ENCODE measurements at places on chromosomes 4 and X.

DNA sequence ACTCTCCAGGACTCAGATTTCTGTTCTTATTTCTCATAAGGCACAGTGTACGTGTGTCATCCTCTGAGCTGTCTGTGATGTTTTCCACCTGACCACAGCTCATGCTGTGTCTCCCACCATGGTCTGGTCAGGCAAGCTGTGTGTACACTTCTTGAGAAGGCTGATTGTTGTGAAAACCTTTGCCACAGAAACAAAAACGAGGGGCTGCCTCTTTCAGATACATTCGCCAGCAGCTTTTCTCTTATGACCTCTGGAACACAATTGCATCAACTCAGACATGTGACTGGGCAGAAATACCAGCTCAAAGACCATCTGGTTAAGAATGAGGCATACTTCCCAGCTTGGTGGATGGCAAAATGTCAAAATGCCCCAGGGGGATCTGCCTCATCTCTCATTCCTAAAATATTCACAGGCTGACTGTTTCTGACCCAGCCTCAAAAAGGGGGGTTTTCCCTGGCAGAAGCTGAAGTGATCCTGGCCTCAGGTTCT lies 46.1 kb downstream of the PGRMC2 start:
- DNase-seq, result no peak

DNA sequence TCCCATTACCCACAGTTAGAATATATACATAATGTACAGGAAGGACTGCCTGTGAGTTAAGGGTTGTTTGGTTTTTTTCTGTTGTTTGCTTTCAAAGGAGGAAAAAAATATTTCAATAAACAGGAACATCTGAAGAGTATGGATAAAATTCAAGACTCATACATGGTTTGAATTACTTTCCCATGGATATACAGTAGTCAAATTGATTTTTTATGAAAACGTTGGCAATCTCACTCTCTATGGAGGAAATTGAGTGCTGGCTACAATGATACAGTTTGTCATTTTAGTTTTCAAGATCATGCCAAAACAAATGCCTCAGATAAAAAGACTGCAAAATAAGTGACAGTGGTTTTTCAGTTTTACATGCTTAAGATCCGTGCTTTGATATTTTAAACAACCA lies 116.6 kb downstream of the SH3RF1 start:
- DNase-seq, result no peak

GRCh38 chr4:1208266-1208961 lies 36.0 kb upstream of the SPON2 start:
- DNase-seq, result no peak

DNA sequence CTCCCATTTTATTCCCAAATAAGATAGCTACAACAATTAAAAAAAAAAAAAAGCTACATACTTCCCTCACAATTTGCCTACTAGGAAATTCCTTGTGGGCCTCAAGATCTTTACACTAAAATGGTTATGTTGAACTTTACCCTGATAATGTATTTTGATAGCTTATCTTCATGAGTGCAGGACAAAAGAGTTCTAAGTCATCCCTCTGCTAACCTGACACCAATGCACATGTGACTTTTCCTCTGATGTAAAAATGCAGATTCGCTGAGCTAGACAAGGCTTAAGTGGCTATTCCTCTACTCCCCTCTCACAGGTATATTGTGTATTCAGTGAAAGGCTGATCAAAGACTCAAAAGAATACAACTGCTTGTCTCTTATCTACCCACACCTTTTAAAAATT lies 22.5 kb downstream of the ELF2 start:
- DNase-seq, result no peak

DNA sequence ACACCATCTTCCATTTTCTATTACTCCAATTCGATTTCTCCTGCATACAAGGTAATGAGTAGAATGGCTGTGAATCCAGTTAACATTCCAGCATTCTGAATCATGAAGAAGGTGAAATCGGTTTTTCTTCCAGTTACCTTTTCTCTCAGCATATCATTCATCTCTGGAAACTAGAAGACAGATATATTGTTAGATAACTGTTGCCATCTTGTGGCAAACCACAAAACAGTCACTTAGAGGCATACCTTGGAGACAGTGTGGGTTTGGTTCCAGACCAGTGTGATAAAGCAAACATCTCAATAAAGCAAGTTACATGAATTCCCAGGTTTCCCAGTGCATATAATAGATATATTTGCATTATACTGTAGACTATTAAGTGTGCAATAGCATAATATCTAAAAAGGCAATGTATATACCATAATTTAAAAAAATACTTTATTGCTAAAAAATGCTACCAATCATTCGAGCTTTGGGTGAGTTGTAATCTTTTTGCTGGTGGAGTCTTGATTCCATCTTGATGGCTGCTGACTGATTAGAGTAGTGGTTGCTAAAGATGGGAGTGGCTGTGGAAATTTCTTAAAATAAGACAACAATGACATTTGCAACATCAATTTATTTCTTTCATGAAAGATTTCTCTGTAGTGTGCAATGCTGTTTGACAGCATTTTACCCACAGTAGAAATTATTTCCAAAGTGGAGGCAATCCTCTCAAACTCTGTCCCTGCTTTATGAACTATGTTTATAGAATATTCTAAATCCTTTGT lies 82.1 kb downstream of the SLC39A8 start:
- DNase-seq, result peak; percentile 32

DNA sequence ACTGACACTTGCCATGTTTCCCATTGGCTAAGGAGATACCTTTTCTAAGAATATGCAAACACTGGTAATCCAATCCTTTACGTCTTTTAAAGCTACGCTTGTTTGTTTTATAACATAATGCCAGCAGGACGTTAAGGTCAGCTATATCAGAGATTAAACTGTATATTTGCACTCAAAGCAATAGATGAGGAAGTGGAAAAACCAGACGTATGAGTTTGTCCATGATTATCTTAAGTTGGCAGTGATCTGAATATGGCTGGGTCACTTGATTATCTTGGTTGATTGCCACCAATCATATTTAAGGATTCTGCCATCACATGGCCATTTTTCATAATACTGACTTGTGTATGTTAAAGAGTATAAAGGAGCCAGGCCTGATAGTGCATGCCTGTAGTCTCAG lies 19.4 kb downstream of the TMSB4X start:
- DNase-seq, result no peak

DNA sequence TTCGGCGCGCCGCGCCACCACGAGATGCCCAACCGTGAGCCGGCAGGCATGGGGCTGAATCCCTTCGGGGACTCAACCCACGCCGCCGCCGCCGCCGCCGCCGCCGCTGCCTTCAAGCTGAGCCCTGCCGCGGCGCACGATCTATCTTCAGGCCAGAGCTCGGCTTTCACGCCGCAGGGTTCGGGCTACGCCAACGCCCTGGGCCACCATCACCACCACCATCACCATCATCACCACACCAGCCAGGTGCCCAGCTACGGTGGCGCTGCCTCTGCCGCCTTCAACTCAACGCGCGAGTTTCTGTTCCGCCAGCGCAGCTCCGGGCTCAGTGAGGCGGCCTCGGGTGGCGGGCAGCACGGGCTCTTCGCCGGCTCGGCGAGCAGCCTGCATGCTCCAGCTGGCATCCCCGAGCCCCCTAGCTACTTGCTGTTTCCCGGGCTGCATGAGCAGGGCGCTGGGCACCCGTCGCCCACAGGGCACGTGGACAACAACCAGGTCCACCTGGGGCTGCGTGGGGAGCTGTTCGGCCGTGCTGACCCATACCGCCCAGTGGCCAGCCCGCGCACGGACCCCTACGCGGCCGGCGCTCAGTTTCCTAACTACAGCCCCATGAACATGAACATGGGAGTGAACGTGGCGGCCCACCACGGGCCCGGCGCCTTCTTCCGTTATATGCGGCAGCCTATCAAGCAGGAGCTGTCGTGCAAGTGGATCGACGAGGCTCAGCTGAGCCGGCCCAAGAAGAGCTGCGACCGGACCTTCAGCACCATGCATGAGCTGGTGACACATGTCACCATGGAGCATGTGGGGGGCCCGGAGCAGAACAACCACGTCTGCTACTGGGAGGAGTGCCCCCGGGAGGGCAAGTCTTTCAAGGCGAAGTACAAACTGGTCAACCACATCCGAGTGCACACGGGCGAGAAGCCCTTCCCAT lies 1.1 kb downstream of the ZIC3 start:
- no peak for DNase-seq

DNA sequence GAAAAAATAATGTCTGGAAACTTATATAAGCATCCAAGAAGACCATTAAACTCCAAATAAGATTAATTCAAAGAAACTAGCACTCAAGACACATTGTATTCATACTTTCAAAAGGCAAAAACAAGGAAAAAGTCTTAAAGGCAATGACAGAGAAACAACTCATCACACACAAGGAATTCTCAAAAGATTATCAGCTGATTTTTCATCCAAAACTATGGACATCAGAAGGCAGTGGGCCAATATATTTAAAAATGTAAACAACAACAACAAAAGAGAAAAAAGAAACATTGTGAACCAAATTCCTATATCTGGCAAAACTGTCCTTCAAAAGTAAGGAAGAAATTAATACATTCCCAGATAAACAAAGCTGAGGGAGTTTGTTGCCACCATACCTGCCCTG lies 711.4 kb upstream of the GALNTL6 start:
- DNase-seq, result no peak

GRCh38 chr4:67632492-67632891 lies 68.5 kb downstream of the UBA6 start:
- no peak for DNase-seq

DNA sequence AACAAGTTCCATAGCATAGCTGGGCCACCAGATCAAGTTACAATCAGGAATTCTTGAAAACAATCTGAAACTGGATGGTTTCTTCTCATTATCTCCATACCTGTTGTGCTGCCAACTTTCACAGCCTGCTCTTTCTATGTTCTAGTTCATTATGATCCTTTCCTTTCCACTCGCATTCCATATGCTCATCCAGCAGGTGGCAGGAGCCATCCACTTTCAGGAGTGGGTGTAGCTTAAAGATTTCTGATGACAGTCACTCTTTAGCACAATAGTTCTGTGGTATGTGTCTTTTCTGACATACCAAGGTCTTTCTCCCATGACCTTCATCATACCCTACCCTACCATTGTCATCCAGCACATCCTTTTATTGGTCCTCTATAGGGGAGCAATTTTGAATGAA lies 46.4 kb downstream of the PAGE2 start:
- DNase-seq, result no peak

GRCh38 chr4:36273276-36273675 lies 8.1 kb upstream of the DTHD1 start:
- DNase-seq, result no peak

GRCh38 chr4:167779864-167780263 lies 312.5 kb upstream of the ANXA10 start:
- DNase-seq, result no peak

- DNase-seq, result no peak
These were observed 1223.7 kb upstream of the AGA start for GRCh38 chr4:178665916-178666315.

DNA sequence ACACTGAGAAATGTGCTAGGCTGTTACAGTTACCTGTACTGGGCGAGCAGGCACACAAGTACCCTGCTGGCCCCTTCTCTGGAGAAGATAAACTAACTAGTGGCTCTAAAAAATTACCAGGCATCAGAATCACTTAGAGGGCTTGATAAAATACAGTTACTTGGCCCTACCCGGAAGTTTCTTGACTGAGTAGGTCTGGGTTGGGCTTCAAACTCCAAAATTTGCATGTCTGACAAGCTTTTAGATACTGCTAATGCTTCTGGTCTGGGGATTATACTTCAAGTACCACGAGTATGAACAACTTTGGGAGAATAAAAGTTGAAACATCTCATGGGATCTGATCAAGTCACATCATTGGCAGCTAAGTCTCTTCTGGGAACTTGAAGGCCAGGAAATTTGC lies 30.8 kb downstream of the CEP135 start:
- no peak for DNase-seq

DNA sequence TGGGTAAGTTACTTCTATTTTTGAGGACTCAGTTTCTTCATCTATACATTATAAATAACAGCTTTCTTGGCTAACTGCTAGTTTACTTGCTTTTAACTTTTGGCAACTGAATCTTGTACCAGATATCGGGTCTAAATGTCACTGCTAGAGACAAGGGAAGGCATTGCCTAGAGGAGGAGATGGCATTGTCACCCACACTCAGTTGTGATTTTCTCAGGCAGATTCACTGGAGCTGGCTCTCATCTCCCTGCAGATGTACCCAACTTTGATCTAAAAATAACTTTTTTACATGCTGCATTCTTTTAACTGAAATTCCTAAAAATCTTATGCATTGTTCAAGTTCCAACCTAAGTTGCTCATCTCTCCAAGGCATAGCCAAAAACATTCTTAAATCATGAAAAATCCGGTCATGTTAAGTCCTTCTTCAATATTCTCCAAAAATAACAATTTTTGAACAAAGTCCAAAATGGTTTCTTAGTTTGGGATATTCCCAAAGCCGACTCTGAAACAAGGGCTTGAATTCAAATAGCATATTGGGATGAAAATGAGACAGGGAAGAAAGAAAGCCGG lies 469.0 kb upstream of the BOD1L1 start:
- no peak for DNase-seq

DNA sequence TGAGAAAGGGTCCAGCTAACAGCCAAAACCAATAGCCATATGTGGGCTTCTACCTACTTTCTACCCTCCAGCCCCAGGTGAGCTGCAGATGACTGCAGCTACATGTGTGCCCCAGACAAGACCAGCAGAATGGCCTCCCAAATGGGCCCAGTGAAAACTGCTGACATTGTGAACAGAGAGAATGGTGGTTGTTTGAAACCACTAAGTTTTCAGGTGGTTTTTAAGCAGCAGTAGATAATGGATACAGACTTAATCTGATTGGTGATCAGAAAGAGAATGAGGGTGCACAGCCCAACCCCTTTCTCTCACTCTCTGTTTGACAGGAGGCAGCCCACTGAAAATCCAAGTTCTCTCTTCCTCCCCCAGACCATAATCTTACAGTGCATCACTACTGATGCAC lies 42.5 kb upstream of the BBS12 start:
- no peak for DNase-seq

DNA sequence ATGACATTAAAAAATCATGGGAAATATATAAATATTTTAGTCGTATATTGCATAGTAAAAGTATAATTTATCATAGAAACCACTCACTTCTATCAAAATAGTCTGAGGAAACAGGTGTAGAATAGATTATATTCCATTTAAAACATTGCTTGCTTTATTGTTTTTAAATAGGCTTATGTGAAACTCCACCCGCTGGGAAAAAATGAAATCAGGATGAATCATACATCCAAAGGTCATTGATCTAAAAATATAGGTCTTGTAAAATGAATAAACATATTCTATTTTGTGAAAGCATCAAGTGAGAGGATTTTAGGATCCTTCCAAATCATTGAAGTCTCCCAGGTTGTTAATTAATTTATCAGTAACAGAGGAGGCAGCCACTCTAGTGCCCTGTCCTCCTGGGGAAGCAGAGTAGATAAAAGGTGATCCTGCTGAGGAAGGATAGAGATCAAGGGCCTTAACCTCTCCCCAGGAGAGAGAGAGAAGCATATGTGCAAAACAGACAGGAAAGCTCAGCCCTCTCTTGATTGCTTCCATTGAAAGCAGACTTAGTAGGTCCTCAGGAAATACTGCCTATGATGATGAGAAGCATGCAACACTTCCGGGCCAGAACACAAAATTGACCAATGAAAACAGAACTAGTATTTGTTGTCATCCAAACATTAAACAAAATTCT lies 96.8 kb upstream of the MAP9 start:
- no peak for DNase-seq
